ENCODE measurements at places on chromosomes 2 and 18. TPM values are rescaled to one million over a fixed set of nuclear protein-coding genes. Genes with fewer than 3 reads are reported as not detected.

WDCP gene
- 14.2 TPM for total RNA-seq

NDC80 gene
- 83.3 TPM for total RNA-seq

DGKD gene
- total RNA-seq = 28.0 TPM

MRPL44 gene
- total RNA-seq = 43.6 TPM

BUB1 gene
- total RNA-seq = 161 TPM

SGPP2 gene
- total RNA-seq = 0.10 TPM

ASTL gene
- total RNA-seq = not detected

CPO gene
- total RNA-seq = not detected

ADAM23 gene
- not detected for total RNA-seq

MSH6 gene
- 56.4 TPM for total RNA-seq

COL4A4 gene
- total RNA-seq = 1.4 TPM

SLC35F6 gene
- total RNA-seq = 25.6 TPM

NABP1 gene
- total RNA-seq = 19.4 TPM

DUSP2 gene
- 0.49 TPM for total RNA-seq

TEKT4 gene
- total RNA-seq = not detected

KYNU gene
- 31.6 TPM for total RNA-seq

RGPD3 gene
- total RNA-seq = 0.20 TPM

ACMSD gene
- not detected for total RNA-seq

ZNF519 gene
- total RNA-seq = 7.6 TPM

MAPK4 gene
- not detected for total RNA-seq

CNOT9 gene
- 100 TPM for total RNA-seq

HES6 gene
- total RNA-seq = 8.3 TPM

NTSR2 gene
- total RNA-seq = not detected

QPCT gene
- total RNA-seq = 137 TPM

CBLN2 gene
- not detected for total RNA-seq

TMBIM1 gene
- 154 TPM for total RNA-seq

IRS1 gene
- total RNA-seq = 14.2 TPM

SCYGR4 gene
- total RNA-seq = not detected

CCDC93 gene
- total RNA-seq = 10.5 TPM

UCN gene
- 0.48 TPM for total RNA-seq

LYPD1 gene
- 23.7 TPM for total RNA-seq

GPR155 gene
- 2.9 TPM for total RNA-seq

NEU2 gene
- total RNA-seq = not detected

CD8B2 gene
- not detected for total RNA-seq

DNAJB2 gene
- 39.8 TPM for total RNA-seq

REG3G gene
- not detected for total RNA-seq

CRYGC gene
- not detected for total RNA-seq

IGFBP2 gene
- 3.5 TPM for total RNA-seq

DHX57 gene
- 13.5 TPM for total RNA-seq

UGT1A5 gene
- total RNA-seq = not detected

MFSD2B gene
- not detected for total RNA-seq

C2orf78 gene
- total RNA-seq = not detected

ABCB11 gene
- total RNA-seq = not detected

COLEC11 gene
- total RNA-seq = not detected

IL1F10 gene
- total RNA-seq = not detected

IL1R2 gene
- 4.3 TPM for total RNA-seq

ZSWIM2 gene
- total RNA-seq = not detected

SERPINB12 gene
- not detected for total RNA-seq

CGREF1 gene
- 5.2 TPM for total RNA-seq

ALPP gene
- total RNA-seq = not detected

DAPL1 gene
- total RNA-seq = not detected

FSHR gene
- total RNA-seq = not detected

AOX1 gene
- 27.5 TPM for total RNA-seq

FAM136A gene
- total RNA-seq = 50.1 TPM
